Fibroblast of skin of back (primary cell): ENCODE measurements at places on chromosomes 6 and 20.
A peak's percentile ranks its signal among the peaks of the same experiment; 100 is the strongest.

DNA sequence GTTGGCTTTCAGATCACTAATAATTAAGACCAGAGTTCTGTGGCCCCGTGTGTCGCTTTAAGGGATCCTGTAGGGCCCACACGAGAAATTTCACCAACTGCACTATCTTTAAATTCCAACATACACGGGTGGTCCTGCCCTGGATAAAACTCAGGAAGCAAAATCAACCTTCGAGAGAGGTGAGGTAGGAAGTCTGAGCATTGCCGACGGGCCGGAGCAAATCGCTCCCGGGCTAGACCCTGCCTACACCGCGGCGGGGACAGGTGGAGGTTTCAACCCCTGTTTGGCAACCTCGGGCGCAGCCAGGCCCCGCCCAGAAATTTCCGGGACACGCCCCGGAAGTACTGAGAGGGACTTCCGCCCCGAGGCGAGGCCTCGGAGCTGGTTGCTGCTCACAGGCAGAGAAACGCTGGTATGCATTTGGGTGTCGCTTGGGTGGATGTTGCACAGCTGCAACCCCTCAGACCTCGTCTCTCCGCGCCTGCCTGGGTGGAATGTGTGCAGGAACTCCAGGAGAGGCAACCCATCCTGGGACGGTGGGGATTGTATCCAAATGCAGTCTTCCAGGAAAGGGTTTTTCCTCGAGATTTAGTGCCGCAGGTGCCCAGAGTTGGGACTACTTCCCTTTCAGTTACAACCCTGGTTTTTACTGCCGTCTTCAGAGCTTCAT is 19.9 kb downstream of the ZKSCAN8 start:
- DNase-seq = peak; percentile 71

- DNase-seq = no peak
Observed at GRCh38 chr20:48962421-48962820, 40.9 kb downstream of the ARFGEF2 start.

GRCh38 chr6:21137700-21138335 is 455.7 kb upstream of the SOX4 start:
- peak; percentile 5 for DNase-seq

- DNase-seq = peak; percentile 85
Observed at GRCh38 chr6:85111481-85112011, 338.3 kb upstream of the NT5E start.

- DNase-seq = peak; percentile 57
Observed at GRCh38 chr6:26743157-26743821, 83.7 kb upstream of the ZNF322 start.

DNA sequence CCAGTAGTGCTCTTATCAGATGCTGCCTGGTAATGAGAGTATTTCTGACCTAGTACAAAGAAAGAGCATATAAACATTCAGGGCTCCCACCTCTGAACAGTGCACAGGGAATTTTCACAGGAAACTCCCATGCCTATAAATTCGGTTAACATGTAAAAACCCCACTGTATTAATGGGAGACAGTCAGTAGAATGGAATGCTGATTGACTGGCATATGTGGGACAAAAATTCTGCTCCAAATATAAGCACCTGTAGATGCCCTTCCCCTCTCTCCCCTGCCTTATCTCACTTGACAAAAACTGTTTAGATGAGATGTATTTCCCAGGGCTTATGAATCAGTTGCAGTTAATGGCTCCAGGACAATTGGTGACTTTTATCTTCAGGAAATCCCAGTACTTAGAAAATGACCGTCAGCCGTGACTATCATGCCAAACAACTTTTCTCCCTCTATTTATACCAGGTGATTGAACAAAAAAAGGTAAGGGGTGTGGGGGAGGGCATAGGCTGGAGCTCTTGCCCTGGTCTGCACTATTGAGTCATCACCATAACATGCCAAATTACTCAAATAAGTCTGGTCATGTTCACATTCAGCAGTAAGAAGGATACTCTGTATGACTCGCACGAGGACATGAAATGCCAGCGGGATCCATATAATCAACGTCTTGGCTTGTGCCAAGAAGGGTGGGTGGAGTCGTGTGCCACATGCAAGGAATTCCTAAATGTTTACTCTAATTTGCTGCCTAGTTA is 176.4 kb upstream of the BMP2 start:
- DNase-seq = peak; percentile 89

- DNase-seq = no peak
Observed at GRCh38 chr6:93222071-93222851, 197.1 kb downstream of the EPHA7 start.

- DNase-seq = no peak
Observed at GRCh38 chr20:62234339-62234738, 4.0 kb upstream of the OSBPL2 start.

- DNase-seq = no peak
Observed at GRCh38 chr6:102732898-102733297, 1339.4 kb downstream of the GRIK2 start.
